ENCODE measurements at places on chromosomes 13 and 19.

DNA sequence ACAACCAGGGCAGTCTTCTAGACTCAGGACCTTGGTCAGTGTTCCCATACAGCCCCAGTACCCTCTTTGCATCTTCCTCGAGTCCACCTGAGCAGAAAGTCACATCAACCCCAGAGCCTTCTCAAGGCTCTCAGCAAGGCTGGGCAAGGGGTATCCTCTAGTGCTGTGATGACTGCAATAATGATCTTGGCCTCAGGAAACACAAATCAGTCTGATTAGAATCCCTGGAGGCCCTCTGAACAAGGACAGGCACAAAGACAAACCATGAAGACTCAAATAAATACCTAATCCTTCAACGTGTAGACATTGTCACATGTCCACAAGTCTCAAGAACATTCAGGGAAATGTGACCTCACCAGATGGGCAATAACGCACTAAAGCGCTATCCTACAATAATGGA lies 468.2 kb downstream of the TBC1D4 start:
- no peak for DNase-seq

- no peak for DNase-seq
These were observed 876.5 kb downstream of the PCDH9 start for GRCh38 chr13:66353664-66354063.

- no peak for DNase-seq
These were observed 20.6 kb downstream of the BRSK1 start for GRCh38 chr19:55304279-55304978.

DNA sequence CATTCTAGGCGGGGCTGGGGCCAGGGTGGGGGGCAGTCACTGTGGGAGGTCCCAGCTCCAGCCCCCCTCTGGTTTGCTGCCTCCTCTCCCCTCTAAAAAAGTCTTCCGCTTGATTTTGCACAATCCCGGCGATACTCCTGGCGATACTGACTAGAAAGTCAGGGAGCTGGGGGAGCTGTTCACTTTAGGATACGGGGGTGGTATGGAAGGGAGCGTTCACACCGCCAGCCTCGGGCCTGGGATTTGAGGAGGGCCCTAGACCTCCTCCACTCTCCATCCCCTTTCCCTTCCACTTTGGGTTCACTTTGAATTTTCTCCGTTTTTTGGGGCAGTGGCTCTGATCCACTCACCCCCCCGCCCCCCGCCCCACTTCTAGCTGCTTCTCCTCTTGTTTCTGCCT lies 35.0 kb downstream of the KEAP1 start:
- DNase-seq = no peak

GRCh38 chr19:42267644-42268141 lies 1.4 kb upstream of the CIC start:
- no peak for DNase-seq

GRCh38 chr19:33193865-33194362 lies at the start of gene LRP3:
Gene LRP3, plus strand, starts transcription at chr19:33194330. Its CDS starts 456 bp downstream, at chr19:33194786.
- DNase-seq = no peak

GRCh38 chr13:77571956-77572355 lies 36.5 kb downstream of the SCEL start:
- DNase-seq = no peak

DNA sequence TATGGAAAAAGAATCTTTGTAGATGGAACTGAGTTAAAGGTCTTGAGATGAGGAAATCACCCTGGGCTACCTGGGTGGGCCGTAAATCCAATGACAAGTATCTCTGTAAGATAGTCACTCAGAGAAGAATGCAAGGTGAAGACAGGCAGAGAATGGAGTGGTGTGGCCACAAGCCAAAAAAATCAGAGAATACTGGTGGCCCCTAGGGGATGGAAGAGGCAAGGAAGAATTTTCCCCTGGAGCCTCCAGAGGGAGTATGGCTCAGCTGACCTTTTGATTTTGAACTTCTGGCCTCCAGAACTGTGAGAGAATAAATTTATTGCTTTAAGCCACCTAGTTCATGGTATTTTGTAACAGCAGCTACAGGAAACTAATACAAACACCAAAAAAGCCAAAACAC lies 32.7 kb upstream of the CSNK1A1L start:
- no peak for DNase-seq

DNA sequence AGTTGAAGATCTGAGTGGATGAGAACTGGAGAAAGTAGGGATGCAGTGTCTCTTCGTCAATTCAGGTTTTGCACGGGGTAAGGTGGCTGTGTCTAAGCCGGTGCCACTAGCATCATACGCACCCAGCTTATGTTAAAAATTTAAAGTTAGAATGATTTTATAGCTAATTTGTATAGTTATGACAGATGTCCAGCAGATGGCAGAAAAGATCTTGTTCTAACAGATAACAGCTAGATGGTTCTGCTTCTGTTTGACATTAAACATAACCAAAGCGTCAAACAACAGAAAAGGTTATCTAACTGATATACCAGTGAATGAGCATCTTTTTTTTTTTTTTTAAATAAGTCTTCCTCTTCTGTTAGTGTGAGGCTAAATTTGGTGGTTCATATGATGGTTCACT lies 18.8 kb upstream of the EDDM13 start:
- no peak for DNase-seq

DNA sequence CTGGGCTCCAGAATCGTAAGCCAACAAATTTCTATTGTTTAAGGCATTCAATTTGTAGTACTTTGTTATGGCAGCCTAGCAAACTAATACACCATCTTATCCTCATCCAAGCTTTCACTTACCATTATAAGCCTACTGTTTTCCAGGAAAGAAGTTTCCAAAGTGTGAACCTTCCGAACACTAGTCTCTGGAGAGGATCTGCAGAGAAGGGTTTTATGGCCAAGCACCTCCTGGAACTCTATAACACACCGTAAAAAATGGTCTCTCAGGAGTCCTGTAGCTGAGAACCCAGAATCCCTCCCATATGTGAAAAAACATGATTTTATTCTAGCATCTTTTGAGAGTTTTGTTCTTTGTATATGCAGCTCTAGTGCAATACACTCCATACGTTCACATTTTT lies 142.1 kb downstream of the POSTN start:
- DNase-seq = no peak

DNA sequence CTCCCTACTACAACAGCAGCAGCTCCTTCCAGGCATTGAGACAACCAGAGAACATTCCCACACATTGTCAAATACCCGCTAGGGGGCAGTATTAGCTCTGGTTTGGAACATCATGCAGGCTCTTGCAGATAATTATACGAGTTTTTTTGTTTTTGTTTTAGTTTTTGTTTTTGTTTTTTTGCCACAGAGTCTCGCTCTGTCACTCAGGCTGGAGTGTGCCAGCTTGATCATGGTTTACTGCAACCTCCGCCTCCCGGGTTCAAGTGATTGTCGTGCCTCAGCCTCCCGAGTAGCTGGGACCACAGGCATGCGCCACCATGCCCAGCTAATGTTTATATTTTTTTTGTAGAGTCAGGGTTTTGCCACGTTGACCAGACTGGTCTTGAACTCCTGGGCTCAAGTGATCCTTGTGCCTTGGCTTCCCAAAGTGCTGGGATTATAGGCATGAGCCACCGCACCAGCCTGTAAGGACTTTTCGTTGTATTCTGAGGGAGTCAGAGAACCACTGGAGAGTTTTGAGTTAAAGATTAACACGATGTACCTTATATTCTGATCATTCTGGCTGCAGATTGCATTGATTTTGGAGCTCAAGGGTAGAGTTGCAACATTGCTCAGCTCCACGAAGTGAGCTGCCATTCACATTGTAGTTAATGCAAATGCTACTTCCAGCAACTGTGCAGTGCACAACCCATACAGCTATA lies 41.7 kb upstream of the CEACAM20 start:
- no peak for DNase-seq
